ENCODE measurements at places on chromosomes 16 and 17.
A peak's percentile ranks its signal among the peaks of the same experiment; 100 is the strongest.

DNA sequence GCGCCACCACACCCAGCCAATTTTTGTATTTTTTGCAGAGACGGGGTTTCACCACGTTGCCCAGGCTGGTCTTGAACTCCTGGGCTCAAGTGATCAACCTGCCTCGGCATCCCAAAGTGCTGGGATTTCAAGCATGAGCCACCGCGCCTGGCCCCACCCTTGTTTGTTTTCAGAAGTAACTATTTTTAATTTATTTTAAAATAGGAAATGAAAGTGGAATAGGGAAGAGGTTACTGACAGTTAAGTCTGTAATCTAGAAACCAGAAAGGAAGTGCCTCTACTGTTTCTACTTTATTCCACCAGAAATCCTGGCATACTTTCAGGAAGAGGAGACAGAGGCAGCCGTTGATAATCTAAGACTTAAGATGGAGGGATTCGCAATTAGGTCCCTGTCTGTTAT, 225.6 kb downstream of the TANC2 start:
- DNase-seq = no peak

DNA sequence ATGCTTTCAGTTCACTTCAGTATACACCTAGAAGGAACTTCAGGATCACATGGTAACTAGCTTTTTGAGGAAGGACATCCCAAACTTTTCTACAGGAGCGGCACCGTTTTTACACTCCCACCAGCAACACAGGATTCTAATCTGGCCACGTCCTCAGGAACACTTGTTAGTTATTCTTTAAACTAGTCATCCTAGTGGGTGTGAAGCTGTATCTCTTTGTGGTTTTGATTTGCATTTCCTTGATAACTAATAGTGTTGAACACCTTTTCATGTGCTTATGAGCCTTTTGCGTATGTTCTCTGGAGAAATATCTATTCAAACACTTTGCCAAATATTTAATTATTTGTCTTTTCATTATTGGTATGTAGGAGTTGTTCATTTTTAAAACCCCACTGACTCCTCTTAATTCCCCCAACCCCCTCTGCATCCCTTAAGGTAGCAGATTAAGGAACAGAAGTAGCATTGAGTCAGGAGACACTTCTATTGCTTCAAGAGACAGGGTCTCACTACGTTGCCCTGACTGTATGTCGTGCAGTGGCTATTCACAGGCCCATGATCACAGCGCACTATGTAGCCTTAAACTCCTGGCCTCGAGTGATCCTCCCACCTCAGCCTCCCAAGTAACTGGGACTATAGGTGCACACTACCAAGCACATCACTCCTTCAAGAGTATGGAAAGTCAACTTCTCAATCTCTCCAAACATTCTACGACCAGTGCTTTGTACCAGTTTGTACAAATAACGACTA, 25.4 kb downstream of the YWHAE start:
- no peak for DNase-seq

DNA sequence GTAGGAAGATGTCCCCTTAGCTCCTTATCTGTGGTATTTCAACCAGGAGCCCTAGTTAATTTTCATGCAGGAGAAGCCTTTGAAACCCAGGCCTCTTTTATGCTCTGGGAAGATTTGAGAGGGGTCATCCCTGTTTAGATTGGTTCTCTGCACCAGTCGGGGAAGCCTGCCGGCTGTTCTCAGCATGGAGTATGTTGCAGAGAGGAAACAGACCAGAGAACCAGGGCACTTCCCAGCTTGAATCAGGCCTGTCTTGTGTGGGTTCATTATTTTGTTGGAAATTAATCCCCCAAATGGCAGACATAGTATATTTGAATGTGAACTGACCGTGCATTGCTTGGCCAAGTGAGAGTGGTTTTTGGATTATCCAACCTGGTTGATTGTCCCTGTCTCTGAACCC, 1082.1 kb upstream of the RBFOX1 start:
- no peak for DNase-seq

DNA sequence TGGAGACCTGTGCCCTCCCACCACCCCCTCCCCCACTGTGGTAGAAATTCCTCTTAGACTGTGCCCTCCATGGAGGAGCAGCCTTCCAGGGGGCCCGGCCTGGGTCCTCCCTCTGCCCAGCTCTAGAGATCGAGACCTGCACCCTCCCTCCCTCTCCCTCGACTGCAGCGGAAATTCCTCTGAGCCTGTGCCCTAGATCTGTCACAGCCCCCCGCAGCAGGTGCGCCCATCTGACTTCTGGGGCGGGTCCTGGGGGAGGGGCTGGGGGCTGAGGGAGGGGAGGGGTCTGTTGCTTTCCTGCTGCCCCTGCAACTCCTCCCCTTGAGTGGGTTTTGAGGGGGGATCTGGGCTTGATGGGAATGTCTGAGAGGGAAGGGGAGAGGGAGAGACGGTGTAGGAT, 177.8 kb upstream of the GSE1 start:
- no peak for DNase-seq

- DNase-seq = no peak
Observed at GRCh38 chr17:77160875-77161530, 20.2 kb downstream of the SEC14L1 start.

- no peak for DNase-seq
Observed at GRCh38 chr16:57752203-57752580, 16.6 kb downstream of the KATNB1 start.

- no peak for DNase-seq
Observed at GRCh38 chr17:50170662-50171370, 5.0 kb downstream of the SGCA start.

- no peak for DNase-seq
Observed at GRCh38 chr17:55577687-55578086, 66.4 kb upstream of the SMIM36 start.

DNA sequence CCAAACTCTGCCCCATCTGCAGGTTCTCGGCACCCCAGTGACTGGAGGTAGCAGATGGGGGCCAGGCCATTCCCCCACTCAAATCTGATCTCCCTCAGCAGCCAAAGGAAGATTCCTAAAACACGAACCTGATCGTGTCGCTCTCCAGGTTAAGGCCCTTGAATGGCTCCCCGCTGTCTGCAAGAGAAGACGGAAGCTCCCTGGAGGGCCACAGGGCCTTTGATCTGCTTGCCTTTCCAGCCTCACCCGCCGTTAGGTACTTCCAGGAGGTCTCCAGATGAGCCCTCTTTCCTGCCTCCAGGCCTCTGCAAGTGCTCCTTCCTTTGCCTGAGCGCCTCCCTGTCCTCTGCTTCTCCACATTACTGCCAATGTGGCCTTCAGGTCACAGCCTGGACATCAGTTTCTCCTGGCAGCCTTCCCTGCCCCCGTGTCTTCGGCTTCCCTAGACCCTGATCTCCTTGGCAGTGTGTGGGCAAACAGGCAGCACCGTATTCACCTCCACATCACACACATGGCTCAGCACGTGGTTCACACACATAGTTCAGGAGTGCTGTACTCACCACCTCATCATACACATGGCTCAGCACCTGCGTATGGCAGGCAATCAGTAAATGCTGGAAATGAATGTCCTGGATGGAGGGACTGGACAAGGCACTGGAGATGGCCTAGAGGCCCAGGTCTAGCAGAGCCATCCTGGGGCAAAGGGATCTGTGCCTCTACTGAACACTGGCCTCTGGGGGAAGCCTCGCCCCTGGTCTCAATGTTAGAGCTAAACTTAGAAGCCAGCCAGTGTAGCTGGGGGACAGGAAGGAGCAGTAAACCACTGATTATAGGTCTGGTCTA, 26.4 kb upstream of the MRPS23 start:
- no peak for DNase-seq

- no peak for DNase-seq
Observed at GRCh38 chr17:78645421-78646295, 68.5 kb upstream of the DNAH17 start.

DNA sequence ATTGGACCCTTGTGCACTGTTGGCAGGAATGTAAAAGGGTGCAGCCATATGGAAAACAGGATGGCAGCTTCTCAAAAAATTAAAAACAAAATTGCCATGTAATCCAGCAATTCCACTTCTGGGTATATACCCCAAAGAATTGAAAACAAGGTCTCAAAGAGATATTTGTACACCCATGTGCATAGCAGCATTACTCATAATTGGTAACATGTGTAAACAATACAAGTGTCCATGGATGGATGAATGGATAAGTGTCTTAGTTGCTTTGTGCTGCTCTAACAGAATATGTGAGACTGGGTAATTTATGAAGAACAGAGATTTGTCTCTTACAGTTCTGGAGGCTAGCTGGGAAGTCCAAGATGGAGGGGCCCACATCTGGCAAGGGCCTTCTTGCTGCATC, 3.8 kb upstream of the RUNDC3A start:
- DNase-seq = no peak

DNA sequence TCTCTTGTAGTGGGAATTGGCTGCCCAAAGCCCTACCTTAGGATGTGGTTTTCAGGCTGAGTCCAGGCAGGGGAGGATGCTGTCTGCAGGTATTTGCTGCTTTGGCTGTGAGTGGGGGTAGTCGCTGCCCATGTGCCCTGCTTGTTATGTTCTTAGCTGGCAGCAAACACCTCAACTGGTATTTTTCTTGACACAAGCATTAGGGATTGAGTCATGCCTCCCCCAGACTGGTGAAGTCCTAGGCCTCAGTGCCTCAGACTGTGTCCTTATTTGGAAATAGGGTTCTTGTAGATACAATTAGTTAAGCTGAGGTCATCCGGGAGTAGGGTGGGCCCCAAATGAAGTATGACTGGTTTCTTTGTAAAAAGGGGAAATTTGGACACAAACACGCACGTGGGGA, 808.3 kb upstream of the EEF2KMT start:
- no peak for DNase-seq

DNA sequence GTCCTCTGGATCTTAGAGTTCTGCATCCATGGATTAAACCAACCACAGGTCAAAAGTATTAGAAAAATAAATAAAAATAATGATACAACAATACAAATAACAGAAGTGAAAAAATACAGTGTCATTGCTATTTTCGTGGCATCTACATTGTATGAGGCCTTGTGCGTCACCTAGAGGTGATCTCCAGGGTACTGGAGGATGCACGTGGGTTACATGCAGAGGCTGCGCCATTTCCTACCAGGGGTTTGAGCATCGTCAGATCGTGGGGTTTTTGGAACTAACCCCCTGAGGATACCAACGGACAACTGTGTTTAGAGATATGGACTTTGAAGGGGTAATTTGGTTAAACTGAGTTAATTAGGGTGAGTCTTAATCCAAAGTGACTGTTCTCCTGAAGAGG, 224.7 kb downstream of the ENGASE start:
- DNase-seq = no peak

DNA sequence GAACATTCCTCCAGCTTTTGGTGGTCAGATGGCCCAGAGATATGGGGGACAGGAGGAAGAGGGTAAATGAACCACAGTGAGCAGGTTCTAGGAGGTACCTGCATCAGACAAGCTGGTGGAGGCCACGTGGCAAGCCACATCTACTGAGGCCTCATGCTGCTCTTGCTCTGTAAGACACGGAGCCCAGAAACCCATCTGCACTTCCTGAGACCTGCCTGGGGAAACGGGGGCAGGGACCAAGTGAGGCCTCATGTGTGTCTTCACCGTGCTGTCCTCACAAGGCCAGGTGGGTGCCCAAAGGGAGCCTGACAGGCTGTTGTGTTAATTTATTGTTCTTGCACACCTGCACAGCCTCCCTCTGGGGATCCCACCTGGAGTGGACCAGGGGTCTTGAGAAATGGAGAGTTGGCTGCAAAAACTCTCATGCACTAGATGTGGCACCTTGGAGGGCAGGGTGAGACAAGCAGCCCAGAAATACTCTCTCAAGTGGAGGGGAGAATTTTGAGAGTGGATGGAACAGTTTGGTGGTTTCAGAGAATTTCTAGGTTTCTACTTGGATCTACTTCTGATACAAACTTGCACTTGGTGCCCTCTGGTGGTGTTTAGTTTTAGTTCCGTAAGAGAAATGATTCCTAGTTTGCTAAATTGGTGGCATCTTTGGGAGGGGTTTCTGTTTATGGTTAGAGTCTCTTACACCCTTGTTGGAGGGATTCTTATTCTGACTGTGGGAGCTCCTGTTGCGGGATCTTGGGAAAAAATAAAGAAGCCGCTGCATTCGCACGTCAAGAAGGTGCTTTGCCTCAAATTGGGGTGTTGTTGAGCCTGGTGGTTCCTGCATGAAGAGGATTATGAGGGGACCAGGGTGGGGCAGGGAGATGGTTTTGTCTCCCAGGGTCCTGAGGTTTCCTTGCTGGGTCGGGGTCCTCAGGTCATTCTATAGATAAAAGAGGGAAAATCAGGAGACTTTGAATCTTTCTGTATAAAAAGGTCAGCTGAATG, 47.5 kb downstream of the SLC6A2 start:
- DNase-seq = peak; percentile 32

DNA sequence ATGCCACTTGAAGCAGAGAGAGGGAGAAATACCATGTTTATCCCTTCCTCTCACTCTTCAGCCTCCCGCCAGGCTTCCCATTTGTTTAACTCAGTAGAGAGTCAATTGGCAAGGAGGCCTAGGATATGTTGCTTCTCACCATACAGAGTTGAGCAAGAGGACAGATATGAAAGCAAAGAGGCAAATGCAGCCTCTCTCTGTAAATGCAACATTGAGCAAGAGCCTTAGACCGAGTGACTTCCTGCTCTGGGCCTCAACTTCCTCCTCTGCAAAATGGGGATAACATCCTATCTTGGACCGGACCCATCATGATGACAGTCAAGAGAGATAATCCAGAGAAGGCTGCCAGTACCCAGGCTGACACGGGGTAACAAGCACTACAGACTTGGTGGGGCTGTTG, 36.8 kb downstream of the SOCS1 start:
- DNase-seq = no peak

- DNase-seq = no peak
Observed at GRCh38 chr16:77944631-77945030, 77.7 kb upstream of the CLEC3A start.

GRCh38 chr16:47113130-47113529, 30.6 kb downstream of the NETO2 start:
- DNase-seq = no peak

DNA sequence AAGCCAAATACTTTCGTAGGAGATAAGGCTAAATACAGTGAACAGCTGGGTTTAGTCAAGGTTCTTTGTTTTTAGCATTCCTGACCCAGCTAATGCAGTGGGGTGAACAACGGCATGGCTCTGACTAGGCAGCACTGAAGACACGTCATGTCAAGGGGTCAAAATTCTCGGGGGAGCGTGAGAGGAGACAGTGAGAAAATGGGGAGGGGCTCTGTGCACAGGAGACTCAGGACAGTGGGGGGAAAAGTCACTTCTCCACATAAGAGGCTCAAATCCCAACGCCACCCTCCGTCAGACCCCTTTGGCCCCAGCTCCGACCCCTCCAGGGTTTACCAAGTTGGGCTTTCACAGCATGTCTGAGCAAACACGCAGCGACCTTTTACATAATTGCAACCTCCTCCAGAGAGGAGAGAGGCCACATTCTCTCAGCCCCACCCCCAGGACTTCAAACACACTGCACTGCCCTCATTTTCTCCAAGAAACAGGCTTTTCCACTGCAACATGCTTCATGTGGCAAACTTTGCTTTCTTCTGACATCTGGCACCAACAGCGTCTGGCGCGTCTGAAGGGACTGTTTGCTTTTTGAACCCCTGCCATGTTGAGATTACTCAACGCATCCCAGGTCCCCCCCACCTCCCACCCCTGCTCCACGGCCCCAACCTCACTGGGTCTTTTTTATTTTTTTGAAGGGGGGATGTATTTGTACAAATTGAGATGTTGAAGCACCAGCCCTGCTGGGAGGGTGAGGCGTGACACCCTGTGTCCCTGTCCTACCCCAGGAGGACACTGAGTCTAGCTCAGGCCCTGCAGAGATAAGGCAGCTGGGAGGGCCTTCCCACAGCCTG, 30.0 kb downstream of the AXIN2 start:
- no peak for DNase-seq

- DNase-seq = no peak
Observed at GRCh38 chr16:59356144-59356543, 622.0 kb upstream of the GOT2 start.

GRCh38 chr16:50067290-50067853, 1.6 kb downstream of the HEATR3 start:
- DNase-seq = peak; percentile 7
